ENCODE measurements at places on chromosomes 16 and 17.

DNA sequence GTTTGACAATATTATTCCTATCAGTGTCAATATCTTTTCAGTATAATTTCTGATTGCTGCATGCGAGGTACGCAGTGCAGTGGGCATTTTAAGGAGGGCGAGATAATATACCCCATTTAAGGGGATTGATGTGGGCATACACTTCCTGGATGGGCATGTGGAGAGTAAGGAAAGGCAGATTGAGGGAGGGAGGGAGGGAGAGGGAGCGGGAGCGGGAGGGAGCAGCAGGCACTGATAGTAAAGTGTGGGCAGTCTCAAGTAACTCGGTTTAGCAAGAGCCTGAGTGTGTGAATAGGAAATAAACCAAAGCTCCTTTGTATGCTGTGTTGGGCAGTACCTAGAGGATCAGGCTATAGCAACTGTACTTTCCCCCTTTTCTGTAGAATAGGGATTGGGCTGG is 5.1 kb downstream of the BPTF start:
- DNase-seq: no peak

DNA sequence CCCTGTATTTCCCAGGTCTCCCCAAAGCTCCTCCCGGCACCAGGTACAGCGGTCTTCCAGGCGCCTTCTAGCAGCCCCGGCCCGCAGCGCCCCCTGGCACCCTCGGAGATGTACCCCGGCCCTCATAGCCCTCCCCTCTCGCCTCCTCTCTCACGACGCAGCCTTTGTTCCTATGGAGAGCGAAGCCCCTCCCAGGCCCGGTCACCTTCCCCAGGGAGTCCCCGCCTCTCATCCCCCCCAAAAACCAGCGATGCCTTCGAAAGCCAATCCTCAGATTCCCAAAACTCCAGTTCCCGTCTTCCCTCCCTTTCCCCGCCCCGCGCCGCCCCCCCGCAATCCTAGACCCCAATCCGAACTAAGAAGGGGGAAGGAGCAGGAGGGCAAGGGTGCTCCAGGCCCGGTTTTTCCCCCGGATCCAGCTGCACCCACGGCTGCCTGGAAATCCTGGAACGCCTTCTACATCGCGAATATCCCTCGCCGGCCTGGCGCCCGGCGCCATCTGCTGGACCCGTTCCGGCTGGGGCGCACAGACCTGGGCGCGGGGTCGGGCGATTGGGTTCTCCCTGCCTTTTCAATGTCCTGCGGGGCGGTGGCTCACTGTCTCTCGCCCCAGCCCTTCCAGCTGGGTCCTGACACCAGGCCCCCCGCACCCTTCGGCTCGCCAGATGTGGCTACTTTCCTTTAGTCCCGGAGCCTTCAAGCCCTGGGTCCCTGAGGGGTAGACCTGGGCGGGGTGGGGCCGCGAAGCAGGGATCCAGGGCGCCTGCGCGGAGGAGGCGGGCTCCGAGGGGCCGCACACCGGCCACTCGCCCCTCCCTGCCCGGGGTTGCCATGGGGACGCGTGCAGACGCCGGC is at the start of gene DNAH2:
Gene DNAH2 (plus strand): TSS at position 844 of the 855 bp plus-strand sequence. CDS start 1,991 bp downstream, outside the sequence.
- DNase-seq: peak; percentile 82

GRCh38 chr17:2337544-2338314 is 428 bp downstream of the SGSM2 start:
- DNase-seq: no peak

DNA sequence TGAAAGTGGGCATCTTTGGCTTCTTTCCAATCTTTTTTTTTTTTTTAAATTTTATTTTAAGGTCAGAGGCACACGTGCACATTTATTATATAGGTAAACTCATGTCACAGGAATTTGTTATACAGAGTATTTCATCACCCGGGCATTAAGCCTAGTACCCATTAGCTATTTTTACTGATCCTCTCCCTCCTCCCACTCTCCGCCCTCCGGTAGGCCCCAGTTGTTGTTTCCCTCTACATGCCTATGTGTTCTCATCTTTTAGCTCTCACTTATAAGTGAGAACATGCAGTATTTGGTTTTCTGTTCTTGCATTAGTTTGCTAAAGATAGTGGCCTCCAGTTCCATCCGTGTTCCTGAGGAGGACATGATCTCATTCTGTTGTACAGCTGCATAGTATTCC is 108.5 kb downstream of the CYB561 start:
- DNase-seq: no peak

GRCh38 chr17:35809855-35810461 is 674 bp downstream of the TAF15 start:
- DNase-seq: no peak

DNA sequence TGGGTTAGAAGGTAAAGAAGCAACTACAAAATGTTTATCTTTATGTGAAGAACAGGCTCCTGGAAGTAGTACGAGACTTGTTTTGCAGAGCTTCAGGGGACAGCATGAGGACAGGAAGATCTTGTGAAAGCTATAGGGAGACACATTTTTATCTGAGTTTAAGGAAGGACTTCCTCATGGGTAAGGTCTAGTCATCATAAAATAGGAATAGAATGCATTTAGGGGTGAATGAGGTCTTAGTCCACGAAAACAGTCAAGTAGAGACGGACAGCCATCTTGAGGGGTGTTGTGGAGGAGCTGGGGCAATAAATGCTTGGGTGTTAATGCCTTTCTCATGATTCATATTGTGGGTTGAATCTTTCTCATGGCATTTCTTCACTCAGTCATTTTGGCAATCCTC is 24.3 kb downstream of the KCNJ16 start:
- DNase-seq: no peak

DNA sequence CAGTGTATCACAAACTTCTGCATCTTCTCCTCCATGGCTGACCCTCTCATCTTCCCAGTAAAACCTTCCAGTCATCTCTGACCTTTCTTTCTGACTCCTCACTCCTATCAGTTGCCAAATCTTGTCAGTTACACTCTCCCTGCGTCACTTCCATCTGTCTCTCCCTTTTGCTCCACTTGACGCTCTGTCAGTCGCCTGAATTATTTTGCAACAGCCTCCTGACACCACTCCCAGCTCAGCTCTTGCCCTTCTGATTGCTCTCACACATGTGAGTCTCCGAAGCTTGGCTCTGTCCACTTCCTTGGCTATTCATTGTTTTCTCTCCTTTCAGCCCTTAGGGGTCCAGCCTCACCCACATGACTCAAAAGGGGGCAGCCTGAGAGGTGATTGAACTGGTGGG is 27.7 kb downstream of the DHRS7C start:
- no peak for DNase-seq

DNA sequence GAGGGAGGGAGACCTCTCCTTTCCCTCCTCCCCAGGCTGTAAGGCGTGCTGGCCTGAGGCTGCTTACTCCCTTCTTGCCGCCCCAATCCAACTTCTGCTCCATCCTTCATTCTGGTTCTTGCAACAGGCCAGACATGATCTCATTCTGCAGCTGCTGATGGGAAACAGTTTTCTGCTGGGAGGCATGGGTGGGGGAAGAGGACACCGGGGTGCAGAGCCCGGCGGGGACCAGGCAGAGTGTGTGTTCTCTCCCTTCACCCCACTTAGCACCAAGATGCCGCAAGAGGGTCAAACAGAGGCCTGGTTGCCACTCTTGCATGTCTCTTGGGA is 1.4 kb downstream of the SARM1 start:
- no peak for DNase-seq

DNA sequence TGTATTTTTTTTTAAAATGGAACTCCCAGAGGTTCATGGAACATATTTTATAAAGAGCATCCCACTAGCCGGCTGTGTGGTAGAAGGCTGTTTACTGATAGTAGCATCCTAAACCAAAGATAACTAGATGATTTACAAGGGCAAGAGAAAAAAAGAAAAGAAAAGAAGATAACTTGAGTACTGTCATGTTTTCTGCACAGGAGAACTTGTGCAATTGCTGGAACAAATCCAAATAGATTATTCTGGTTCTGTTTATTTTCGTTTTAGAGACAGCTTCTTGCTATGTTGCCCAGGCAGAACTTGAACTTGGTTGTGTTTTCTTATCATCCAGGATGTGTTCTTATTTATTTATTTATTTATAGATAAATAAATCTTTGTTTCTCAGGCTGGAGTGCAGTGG is 20.9 kb upstream of the PPM1D start:
- DNase-seq: no peak

GRCh38 chr17:42067371-42068091 is 17.1 kb upstream of the C17orf113 start:
- no peak for DNase-seq

GRCh38 chr17:56489980-56490379 is 103.5 kb upstream of the NOG start:
- no peak for DNase-seq

DNA sequence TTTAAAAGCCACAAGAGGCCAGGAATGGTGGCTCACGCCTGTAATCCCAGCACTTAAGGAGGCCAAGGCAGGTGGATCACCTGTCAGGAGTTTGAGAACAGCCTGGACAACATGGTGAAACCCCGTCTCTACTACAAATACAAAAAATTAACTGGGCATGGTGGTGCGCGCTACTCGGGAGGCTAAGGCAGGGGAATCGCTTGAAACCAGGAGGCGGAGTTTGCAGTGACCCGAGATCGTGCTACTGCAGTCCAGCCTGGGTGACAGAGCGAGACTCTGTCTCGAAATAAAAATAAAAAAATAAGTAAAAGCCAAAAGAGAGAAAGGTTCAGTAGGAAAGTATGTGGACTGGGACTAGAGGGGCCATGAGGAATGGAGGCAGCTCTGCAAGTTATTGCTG is 13.1 kb upstream of the ITGAL start:
- no peak for DNase-seq

DNA sequence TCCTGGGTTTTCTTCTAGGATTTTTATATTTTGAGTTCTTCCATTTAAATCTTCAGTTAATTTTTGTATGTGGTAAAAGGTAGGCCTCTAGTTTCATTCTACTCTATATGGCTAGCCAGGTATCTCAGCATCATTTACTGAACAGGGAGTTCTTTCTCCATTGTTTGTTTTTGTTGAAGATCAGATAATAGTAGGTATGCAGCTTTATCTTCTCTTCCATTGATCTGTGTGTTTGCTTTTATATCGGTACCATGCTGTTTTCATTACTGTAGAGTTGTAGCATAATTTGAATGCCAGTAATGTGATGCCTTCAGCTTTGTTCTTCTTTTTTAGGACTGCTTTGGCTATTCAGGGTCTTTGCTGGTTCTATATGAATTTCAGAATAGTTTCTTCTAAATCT is 77.3 kb downstream of the USP22 start:
- no peak for DNase-seq

DNA sequence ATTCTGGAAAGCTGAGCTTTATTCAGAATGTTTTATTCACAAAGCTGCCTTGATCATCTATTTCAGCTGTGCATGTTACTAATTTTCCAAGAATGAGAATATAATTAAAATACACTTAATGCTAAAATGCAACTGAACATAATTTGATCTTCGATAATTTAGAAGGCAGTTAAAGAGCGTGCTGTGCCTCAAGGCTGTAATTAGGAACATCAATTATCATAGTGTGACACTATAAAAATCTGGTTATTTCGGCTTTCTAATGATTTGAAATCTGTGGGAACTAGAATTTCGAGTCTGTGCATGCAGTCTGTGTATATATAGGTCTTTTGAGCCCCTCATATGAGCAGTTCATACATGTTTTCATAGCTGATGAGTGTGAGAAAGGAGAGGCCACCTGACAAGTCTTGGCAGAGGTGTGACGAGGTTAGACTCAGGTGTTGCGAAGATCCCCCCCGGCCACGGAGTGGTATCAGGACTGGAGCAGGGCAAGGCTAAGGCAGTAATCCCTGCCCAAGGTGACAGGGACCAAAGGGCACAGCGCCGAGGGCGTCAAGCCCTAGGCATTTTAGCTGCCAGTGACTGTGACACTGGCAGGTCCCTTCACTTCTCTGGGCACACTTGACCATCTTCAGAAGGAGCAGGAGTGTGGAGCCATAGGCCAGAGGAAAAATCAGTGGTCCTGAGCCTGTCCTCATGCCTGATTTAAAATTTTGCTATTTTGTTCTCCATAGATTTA is 328.5 kb downstream of the SNX29 start:
- no peak for DNase-seq

- no peak for DNase-seq
Observed at GRCh38 chr16:11164482-11165270, 91.3 kb downstream of the SOCS1 start.

DNA sequence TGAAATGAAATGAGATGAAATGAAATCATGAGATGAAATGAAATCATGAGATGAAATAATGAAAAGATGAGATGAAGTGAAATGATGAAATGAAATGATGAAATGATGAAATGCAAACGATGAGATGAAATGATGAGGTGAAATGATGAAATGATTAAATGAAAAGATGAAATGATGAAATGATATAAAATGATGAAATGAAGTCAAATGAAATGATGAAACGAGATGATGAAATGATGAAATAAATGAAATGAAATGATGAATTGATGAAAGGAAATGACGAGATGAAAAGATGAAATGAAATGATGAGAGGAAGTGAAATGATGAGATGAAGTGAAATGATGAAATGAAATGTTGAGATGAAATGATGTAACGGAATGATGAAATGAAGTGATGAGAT is 595.6 kb downstream of the TP53TG3F start:
- no peak for DNase-seq

DNA sequence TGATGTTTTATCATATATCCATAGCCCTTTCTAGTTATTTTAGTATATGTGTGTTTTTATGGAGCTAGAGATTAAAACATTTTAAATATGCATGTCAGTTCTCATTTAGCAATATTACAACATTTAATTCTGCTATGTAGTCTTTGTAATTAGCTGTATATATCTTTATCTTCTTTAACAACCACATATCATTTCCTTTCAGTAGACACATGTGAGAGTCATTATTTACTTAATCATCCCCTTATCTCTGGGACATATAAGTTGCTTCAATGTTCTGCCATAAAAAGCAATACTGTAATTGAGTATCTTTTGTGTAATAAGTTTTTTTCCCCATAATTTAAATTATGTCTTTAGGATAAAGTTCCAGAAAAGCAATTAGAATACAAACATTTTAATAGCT is 52.0 kb upstream of the CLEC3A start:
- no peak for DNase-seq

DNA sequence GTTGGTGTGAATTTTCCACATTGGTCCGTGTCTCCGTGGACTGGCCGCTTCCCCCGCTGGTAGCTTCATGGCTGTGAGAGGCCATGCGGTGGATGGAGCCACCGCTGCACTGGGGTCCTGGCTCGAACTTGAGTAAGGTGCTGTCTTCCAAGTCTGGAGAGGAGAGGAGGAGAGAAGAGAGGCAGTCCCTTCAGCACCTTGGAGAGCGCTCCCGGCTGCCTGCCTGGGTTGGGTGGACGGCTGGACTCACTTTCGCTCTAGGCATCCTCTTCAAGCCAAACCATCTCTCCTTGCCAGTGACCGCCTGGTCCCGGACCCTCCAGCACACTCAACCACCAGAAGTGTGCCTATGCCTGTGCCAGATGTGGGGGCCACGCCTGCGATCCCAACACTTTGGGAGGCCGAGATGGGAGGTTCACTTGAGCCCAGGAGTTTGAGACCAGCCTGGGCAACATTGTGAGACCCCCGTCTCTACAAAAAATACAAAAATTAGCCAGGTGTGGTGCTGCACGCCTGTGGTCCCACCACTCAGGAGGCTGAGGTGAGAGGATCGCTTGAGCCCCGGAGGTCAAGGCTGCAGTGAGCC is 6.2 kb downstream of the JPH3 start:
- peak; percentile 13 for DNase-seq

- no peak for DNase-seq
Observed at GRCh38 chr16:82405736-82406135, 221.0 kb upstream of the CDH13 start.
